ENCODE measurements at places on chromosomes 11 and 22.

- DNase-seq = no peak
These were observed 9.3 kb downstream of the HINFP start for GRCh38 chr11:119130662-119131061.

DNA sequence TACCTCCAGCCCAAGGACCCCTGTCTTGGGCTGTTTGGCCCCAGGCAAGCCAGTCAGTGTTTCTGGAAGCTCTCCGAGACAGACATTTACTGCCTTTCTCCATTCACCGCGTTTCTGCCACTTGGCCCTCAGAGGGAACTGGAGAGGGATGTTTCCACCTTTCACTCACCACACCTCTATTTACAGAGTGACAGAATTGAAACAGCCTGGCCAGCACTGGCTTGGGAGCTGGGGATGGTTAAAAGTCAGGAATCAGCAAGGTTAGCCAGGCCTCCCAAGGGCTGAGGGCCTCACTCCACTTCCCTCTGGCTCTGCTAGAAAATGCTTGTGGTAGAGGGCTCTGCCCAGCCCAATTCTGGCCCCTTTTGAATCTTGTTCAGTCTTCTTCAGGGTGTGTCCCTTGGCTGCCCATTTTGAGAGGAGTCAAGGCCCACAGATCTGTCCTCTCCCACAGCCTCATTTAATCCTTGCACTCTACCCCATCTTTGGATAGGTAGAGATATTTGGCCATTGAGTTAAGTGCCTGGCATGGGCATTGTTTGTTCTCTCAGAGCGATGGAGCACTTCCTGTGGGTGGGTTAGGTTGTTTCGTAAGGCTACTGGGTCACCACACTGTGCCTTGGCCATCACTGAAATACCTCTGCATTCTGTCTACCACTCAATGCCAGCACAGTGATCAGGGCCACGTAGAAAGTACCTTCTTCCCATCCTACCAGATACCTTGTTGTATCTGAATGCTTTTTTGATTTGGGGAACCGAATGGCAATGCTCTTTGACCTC is 119.2 kb downstream of the MICAL2 start:
- DNase-seq = no peak

- no peak for DNase-seq
These were observed 115.0 kb downstream of the TMPRSS5 start for GRCh38 chr11:113591117-113591516.

DNA sequence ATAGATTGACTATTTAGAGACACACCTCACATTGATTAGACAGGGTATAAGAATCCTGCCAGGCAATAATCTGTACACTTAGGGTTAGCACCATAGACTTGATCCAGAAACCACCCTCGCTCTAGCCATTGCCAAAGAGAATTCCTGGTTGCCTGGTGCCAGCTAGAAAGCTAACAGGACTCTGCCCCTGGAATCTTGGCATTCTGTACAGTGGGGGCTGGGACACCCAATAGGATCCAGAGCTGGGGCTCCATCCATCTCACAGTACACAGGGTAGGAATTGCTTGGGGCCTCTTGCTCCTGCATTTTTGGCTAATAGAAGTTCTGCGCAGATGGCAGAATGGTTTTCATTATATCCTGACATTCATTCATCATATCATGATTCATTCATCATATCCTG is 3.0 kb upstream of the APLNR start:
- DNase-seq = no peak

DNA sequence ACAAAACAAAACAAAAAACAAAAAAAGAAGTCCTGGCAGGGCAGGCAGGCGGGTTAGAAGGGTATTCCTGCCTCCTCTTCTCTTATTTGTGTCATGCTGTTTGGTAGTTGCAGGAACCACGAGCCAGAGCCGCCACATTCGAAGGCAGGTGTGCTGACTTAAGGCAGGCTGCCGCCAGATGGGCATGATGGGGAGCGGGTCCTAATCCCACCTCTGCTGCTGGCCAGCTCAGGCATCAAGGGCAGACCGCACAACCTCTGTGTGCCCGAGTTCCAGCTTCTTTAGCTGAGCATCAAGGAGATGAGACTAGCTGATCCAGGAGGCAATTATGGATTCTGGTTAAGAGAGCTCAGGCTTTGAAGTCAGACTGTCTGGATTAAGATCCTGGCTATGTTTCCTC is 12.1 kb downstream of the OAF start:
- no peak for DNase-seq
